ENCODE measurements at places on chromosomes 2 and 18.

DNA sequence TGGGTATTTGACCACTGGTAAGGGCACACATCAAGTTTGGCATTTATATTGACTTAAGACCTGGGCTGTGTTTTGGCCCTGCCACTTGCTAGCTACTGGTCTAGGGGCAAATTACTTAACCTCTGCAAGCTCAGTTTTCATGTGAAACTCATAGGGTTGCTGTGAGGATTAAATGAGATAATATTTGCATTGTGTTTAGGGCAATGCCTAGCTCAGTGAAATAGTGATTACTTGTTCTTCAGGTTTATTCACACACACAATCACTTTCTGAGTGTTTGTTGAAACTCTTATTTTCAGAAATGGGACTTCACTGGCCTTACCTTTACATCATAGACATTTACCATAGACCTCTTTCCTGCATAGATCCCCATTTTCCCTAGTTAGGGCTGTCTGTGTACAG is 12.3 kb downstream of the CERS6 start:
- DNase-seq, result no peak

DNA sequence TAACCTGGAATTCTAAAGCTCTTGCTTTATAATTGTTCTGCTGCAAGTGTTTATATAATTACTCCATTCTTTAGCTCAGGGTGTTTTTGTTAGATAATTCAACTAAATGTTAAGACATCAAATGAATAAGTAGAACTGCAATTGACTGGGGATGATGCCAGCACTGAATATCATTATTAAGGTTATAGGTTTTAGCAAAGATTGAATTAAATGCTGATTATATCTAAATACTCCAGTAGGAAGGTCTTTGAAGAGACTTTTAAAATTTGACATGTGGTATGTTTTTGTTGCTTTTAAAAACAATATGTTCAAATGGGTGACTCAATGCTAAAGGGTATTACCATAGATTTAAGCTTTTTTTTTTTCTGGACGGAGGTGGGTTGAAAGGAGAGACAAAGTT is 170.1 kb upstream of the THUMPD2 start:
- no peak for DNase-seq

DNA sequence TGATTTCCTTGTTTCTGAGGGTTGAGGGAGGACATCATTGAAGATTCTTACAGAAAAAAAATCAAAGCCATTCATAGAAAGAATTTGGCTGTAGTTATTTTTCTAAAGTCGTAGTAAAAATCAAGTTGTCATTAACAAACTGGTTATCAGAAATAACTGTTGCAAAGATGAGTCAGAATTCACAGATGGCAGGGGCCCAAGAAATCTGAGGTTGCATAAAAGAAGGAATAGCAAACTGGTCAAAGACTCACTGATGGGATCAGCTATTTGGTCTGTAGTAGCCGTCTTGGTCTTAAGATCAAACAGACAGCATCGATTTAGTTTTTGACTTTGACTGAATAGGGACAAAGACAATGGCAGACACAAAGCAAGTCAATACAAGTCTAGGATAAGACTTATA is 334.3 kb downstream of the FIGN start:
- no peak for DNase-seq

DNA sequence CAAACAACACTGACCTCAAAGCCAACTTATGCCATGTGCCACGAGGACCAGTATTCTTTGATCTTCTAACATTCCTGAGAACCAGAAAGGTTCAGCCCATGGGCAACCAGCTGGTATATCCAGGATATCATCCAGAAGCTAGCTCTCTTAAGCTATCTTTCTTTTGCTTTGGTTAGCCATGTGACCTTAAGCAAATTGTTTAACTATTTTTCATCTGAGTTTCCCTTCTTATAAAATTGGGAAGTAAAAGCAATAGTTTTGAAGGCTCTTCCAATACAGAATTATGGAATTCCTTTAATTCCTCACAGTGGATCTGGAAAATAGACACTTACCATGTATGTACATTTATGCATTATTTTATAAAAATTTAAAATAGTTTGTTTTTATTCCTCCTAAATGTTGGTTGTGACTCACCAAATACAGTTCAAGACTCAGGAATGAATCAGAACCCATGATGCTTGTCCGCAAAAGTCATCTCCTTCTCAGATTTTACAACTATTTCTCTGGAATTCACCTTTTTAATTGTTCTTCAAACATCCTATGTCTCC is 435.7 kb downstream of the ZEB2 start:
- no peak for DNase-seq

GRCh38 chr2:65300761-65301711 is 73.4 kb downstream of the ACTR2 start:
- peak; percentile 72 for DNase-seq

DNA sequence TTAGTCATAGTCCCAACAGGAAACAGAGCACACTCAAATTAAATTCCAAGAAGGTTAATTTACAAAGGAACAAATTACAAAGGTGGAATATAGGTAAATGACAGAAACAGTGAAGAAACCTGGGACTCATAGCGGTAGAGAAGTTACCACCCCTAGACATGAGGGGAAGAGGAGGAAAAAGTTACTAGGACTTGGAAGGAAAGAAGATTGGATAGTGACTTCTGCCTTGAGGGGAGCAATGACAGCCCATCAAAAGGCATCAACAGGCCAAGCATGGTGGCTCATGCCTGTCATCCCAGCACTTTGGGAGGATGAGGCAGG is 2.4 kb upstream of the PDE11A start:
- DNase-seq, result no peak

DNA sequence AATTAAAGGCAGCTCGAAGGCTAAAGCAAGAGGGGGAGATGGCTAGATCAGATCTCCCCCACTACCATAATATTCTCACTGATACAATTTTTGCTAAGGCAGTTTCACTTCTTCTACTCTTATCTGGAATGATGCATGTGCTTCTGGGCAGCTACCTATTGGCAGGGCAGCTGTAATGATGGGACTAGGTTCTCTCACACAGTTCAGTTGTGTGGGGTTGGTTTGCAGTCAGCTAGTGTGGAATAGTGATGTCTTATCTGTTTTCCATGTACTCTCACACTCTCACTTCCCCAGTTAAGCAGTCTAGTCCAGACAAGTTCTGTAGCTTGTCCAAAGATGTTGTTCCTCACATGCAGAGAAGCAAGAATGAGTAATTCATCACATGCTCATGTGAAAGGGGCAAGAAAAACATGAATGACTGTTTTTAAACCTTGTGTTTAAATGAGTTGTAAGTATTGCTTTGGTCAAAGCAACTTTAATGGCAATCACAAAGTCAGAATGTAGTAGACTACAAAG is 836.1 kb downstream of the CBLN2 start:
- DNase-seq, result no peak
